Stimulated activated CD4-positive, alpha-beta T cell treated with anti-CD3 and anti-CD28 coated beads, Interleukin-1b, Interleukin-23, amount 100 ng/mL, for 48 hours (primary cell): ENCODE measurements at places on chromosomes 2 and 18.

- no peak for DNase-seq
These were observed 637.2 kb upstream of the ZEB2 start for GRCh38 chr2:145157036-145157675.

GRCh38 chr2:180128861-180129260 lies 121.8 kb upstream of the CWC22 start:
- no peak for DNase-seq

DNA sequence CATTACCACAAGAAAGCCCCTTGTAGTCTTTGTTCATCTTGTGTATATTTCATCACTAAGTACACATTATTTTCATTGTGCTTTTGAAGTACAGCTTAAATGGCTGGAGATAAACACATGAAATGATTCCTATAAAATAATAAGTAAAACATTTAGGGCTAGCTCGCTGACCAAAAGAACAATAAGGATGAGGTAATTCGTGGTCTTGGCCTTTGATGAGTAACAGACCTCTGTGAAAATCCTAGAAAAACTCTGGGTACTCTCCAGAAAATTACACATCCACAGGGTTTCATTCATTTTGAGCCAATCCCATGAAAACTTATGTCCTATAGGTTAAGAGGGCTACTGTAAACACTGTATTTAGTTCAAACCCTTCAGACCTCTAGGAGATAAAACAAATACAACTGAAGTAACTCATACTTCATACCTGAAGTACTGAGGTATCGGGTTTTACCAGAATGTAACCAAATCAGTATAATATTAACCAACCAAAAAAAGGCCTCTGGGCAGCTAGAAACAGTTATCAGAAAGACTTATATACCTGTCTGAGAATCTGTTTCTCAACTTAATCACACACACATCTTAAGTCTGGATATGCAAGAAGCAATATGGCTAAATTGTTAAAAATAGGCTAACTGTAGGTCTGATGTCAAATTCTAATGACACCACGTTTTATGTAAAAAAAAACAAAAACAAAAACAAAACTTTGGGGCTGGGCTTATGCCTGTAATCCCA lies 31.0 kb downstream of the CFAP36 start:
- DNase-seq = no peak

DNA sequence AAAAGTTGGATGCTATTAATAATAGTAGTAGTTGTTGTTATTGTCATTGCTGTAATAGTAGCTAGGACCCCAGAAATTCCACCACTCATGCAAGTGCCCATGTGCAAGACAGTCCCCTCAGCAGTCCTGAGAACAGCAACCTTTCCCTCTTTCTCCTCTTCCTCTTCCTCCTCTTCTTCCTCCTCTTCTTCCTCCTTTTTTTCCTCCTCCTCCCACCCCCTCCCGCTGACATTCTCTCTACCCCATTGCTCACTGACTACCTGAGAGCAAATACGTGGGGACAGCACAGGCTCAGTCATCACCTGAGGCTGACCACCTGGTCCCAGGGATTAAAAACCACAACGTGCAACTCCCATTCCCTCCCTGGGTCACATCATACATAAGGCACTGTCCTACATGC lies 41.8 kb downstream of the SMAD7 start:
- no peak for DNase-seq

- DNase-seq = no peak
These were observed 1041.0 kb upstream of the NRXN1 start for GRCh38 chr2:52072949-52073348.
